ENCODE measurements at places on chromosomes 12 and 14.

- peak; percentile 59 for DNase-seq
Measured at GRCh38 chr14:25055992-25056687, 6.2 kb upstream of the STXBP6 start.

- peak; percentile 46 for DNase-seq
Measured at GRCh38 chr14:79598339-79598738, 613.0 kb downstream of the DIO2 start.

DNA sequence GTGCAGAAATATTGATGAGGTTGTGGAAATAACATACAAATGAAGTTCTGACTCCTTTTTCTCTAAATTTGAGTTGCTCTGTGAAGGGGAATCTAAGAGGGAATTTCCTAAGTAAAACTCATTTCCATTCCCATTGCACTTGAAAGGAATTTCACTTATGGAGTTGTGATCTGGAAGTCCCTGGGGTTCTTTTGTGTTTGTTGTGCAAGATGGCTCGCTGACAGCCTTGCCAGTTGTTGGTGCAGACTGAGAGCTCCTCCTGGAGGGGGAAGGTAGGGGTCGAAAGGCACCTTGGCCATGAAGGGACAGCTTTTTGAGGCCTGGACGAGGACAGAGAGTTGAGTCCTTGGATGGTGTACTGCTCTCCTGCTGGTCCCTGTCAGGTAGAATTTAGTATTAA is 72.0 kb downstream of the C12orf56 start:
- DNase-seq = peak; percentile 51

- no peak for DNase-seq
Measured at GRCh38 chr12:59587710-59588109, 8.1 kb upstream of the SLC16A7 start.

- no peak for DNase-seq
Measured at GRCh38 chr14:70020352-70021170, 141.3 kb downstream of the SMOC1 start.

DNA sequence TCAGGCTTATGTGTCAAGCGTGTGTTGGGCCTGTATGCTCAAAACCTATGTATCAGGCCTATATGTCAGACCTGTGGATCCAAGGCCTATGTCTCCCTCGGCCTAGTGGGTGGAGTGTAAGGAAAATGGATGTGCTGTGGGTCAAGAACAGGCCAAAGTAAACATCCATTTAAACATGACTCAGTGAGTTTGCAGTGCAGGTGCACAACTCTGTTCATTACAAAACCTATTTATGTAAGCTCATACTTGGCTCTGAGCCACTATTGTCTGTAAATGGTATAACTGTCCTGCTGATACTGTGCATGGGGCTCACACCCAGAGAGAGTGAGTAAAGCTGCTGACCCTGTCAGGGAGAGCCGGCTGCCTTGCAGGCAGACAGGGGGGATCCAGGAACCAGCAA is 249.7 kb upstream of the AVPR1A start:
- no peak for DNase-seq

DNA sequence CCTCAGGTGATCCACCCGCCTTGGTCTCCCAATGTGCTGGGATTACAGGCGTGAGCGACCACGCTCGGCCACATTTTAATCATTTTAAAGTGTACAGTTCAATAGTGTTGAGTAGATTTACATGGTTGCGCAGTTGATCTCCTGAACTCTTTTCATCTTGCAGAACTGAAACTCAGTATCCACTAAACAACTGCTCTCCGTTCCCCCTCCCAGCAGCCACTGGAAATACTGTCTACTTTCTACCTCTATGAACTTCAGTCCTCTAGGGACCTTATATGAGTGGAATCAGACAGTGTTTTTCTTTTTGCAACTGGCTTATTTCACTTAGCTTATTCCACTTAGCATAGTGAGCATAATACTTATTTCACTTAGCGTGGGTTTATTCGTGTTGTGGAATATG is 53.7 kb downstream of the KCTD10 start:
- no peak for DNase-seq

DNA sequence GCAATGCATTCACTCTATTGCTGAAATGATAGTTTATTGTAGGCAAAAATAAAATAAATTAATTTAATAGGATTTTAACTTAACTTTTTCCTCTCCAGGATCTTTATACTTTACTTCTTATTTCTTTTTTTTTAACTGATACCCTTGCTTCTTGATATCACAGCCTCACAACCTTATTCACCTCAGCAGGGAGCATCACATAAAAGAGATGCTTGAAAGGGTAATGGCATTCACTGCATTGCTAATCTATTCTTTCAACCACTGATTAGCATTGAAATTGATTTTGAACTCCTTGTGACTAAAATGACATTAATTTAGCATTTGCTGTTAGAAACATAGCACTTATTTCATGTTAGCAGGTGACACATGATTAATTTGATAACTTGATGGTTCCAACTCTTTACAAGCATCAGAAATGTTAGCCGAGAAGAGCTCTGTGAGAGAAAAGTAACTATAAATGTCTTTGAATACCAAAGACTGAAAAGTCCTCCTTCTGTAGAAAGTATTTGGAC is 689.5 kb upstream of the MGAT4C start:
- DNase-seq = no peak

DNA sequence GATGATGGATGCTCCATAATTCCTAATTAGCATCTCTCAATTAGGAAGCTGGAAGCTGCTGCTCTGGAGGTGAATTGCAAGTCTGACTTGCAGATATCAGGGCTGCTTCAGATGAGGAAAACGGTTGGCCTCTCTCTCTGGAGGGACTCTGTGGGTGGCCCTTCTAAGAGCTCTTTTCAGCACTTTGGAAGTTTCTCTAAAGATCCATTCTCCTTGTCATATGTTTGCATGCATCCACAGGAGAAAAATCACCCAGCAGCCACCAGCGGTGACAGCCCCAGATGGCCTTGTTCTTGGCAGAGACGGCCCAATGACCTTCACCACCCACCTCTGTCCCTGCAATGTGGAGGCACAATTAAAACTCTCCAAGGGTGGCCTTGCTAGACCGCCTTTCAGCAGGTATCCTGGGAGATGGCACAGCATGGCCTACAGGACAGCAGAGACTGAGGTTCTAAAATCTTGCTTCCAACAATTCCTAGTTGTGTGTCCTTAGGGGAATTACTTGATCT is 42.3 kb downstream of the KSR2 start:
- DNase-seq = no peak

- no peak for DNase-seq
Measured at GRCh38 chr14:77158882-77159255, 17.3 kb upstream of the ZDHHC22 start.

DNA sequence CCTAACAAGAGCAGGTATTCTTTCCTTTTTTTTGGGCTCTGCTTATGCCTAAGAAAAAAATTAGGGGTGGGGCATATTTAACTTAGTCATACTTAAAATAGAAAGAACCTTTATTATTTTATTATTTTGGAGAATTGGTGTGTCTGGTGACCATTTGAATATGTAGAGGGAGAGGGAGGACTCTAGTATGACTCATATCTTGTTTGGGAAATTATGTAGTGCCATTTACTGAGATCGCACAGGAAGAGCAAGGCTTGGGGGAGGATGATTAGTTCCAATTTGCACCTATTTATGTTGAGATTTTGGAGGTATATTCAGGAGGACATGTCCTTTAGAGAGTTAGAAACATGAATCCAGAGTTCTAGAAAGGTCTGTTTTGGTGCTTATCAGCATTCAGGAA is 9.9 kb downstream of the ZNF410 start:
- DNase-seq = no peak

DNA sequence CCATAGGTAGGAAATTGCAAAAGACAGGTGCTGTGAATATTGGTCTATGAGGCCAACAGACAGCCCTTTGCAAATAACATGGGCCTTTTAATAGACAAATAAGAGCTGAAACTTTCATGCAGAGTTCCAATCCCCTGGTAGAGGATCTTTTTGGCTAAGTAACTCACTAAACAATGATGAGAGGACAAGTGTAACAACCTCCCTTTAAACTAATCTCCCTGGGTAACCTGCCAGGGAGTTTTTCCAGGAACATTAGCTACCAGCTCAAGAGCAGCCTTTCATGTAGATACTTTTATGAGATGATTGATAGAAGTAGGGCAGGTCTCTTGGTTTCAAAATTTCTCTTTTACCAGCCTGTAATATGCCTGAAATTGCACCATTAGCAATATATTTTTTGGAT is 13.8 kb upstream of the CACNA1C start:
- no peak for DNase-seq

DNA sequence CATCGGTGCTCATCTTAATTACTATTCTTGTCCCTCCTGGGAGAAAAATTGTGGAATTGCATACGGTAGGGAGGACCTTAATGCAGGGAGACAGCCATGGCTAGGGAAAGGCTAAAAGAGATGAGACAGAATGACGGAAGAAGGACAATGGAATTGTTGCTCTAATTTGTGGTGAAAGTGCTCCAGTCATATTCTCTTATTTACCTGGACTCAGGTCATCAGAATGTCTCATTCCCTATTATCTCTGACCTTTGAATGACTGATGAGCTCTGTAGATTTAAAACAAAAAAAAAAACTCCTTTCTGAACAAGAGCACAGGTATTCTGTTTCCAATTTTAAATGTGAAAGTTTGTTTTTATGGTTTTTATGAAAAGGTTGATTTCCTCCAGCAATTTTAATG is 8.6 kb upstream of the EPS8 start:
- no peak for DNase-seq

DNA sequence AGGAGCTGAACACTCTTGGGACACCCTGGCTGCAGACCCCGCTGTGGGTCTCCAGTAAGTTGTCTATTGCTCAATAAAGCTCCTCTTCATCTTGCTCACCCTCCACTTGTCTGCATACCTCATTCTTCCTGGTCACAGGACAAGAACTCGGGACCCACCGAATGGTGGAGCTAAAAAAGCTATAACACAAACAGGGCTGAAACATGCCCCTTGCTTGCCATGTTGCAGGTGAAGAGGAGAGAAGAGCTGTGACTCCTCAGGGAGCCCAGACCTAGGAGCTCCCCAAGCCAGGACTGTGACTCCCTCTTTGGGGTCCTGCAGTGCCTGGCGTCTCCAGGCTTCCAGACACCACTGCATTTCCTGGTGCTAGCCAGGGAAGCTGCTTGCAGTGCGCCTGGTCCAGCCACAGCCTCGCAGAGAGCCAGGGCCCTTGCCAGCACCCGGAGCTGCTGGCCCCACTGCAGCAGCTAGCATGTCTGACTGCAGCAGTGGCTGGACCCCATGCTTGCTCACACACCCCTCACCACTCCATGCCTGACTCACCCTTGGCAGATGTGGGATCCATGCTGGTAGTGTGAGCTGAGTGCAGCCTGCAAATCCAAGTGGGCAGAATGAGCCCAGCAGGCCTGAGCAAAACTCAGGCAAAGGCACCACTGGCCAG is 37.1 kb upstream of the OR5AU1 start:
- DNase-seq = no peak

GRCh38 chr12:79452906-79453305 is 237.9 kb downstream of the PAWR start:
- no peak for DNase-seq

GRCh38 chr14:94403312-94403932 is 15.0 kb upstream of the SERPINA1 start:
- DNase-seq = no peak

DNA sequence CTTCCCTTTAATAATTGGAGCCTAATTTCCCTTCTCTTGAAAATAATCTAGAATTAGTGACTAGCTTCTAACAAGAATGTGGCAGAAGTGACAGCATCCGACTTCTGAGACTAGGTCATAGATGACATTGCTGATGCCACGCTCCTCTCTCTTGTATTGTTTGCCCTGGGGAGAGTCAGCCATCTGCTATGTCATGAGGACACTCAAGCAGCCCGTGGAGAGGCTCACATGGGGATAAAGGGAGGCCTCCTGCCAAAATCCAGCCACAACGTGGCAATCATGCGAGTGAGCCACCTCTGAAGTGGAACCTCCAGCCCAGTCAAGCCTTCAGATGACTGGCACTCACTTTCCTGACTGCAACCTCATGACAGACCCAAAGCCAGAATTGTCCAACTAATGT is 54.2 kb upstream of the LRRK2 start:
- DNase-seq = no peak

- no peak for DNase-seq
Measured at GRCh38 chr14:76713121-76713520, 48.1 kb upstream of the VASH1 start.

DNA sequence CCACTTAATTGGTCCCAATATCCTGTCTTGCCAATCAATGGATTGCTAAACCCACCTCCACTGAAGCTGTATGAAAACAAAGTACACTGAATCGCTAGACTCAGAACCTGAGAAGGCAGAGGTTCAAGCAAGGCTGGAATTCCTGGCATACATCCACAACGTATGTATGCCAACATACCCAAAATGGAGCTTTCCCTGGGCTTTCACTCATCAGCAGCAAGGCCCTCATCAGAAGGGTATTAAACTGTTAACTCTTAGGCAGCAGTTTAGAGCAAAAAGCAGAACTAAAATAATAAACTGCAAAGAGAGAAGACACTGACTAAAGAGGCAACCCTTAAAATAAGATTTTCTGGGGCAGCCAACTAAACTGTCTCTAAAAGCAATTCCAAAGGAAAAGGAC is 13.6 kb downstream of the MED13L start:
- no peak for DNase-seq

GRCh38 chr14:104894331-104895206 is 29.5 kb downstream of the CEP170B start:
- no peak for DNase-seq

DNA sequence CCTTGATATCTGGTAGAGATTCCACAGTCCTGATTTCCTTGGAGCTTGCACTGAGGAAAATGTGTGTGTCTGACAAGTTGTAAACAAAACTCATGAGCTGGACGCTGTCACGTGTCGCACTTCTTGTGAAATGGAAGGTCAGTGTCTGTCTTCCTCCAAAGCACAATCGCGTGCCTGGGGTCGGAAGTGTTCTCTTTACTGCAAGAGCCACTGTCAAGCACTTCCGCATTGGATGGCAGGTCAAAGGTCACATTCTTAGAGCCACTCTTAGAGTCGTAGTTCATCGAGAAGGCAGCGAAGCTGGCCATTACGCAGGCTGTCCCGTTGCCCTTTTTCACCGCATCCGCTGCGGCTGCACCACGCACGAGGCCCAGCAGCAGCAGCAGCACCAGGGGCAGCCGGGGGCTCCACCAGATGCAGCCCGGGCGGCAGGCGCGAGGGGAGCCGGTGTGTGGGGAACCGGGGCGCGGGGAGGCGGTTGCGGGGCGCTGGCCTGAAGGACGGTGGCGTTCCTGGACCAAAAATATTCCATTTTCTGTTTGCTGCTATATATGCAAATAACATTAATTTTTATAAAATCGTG is 45.0 kb downstream of the LRTM2 start:
- no peak for DNase-seq

- no peak for DNase-seq
Measured at GRCh38 chr12:119090865-119091264, 87.9 kb upstream of the HSPB8 start.

DNA sequence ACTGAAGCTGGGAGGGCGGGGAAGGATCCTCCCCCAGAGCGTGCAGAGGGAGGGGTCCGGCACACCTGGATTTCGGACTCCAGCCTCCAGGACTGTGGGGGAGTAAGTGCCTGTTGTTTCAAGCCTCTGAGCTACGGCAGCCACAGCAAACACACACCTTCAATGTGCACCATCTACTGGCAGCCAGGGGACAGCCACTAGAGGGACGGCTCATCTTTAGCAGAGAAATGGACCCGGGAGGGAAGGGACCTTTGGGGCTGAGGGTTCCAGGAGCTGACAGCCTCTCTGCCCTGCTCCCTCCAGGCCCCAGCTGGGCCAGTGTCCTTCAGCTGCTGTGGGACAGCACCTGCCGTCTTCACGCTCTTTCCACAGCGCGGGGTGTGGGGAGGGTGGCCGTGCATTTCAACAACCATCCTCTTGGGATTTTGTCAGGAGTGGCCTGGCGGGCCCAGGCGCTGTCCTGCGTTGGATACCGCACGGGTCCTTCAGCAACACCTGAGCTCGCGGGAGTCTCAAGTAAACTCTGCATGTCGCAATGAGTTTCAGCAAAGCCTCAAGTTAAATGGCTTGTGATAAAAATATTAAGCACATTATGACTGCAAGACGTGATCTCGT is 209.2 kb upstream of the C14orf180 start:
- no peak for DNase-seq

Measured in AG10803 (cell line).